Fibroblast of skin of back (primary cell): ENCODE measurements at places on chromosomes 6 and 20.

GRCh38 chr6:169559592-169559991 lies 142.2 kb downstream of the WDR27 start:
- no peak for DNase-seq

DNA sequence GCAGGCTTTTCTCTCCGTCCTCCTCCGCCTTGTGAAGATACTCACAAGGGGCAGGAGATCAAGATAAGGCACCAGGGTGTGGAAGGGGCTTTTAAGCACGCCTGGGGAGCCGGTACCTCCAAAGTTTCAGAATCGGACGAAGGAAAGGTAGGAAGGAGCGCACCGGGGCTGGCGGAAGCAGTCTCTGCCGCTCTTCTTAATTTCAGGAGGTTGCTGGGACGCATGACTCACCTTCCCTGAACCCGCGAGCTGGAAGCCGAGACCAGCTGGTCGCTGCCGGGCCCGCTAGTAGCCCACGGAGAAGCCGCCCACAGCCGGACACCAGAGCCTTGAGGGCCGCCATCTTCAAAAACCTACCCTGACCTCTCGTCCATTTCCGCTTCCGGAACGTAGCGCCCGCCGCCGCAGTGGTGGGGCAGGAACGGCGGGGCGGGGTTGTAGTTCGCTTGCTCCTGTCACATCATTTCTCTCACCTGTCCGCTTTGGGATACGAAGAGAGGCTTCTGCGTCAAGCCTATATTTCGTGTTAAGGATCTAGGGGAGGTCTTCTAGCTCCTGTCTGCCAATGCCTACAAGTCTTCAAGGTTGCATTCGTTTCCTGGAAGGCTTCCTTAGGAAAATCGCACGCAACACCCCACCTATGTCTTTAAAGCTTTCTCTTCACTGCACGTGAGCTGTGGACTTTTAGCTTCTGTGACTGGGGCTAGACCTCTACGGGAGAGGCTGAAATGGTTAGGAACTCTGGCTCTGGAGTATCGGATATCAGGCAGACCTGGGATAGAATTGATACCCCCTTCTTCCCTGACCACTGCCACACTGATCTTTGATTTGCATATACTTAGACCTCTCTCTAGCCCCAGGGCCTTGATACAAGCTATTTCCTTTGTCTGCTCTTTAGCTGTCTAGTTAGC lies at the start of gene MRPS18A:
Gene MRPS18A, minus strand, starts transcription at position 355 of the 911 bp plus-strand sequence. Its CDS starts 12 bp downstream, at position 343.
- peak; percentile 75 for DNase-seq

GRCh38 chr6:66662721-66663507 lies 955.9 kb upstream of the EYS start:
- DNase-seq, result no peak

- DNase-seq, result peak; percentile 62
Observed at GRCh38 chr20:4997222-4997621, 4.1 kb downstream of the SLC23A2 start.

DNA sequence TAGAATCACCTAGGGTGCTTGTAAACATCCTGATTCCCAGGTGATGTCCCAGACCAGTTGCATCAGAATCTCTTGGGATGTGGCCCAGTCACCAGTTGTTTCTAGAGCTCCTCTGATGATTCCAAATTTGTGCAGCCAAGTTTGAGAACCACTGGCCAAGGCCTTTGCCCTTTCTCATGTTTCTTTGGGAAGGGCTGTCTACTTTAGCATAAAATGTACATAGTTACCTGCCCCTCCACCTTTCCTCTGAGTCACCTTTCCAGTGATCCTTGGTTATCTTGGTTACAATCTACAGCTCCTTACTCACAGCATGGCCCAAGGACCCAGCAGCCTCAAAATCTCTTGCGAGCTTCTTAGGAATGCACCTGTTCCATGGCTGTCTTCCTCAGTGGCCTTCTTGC lies 266.4 kb upstream of the PRND start:
- DNase-seq, result no peak

DNA sequence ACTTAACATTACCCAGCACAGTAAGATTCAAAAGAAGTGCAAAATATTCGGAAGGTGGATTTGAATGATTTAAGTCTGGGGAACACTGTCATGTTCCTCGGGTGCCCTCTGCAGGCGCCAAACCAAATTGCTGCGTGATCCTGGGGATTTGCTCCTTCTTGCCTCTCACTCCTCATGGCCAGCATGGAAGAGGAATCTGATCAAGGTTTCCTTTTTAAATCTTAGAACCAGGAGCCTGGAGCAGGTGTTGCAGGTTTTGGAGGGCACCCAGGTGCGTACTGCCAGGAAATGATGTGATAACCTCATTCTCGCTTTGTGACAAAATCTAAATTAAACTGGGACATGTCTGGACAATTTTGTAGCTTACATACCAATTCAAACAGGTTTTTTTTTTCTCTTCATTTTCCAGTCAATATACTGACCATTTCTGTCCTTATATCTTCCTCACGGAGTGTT lies 8.1 kb upstream of the PFDN4 start:
- DNase-seq, result peak; percentile 64

GRCh38 chr20:47181056-47181862 lies 175.2 kb downstream of the ZMYND8 start:
- peak; percentile 94 for DNase-seq

- no peak for DNase-seq
Observed at GRCh38 chr20:17857639-17858449, 110.8 kb downstream of the SNX5 start.
